ENCODE measurements at places on chromosomes 1 and 21.

GRCh38 chr1:234170622-234171021 lies 202.6 kb upstream of the COA6 start:
- DNase-seq: no peak

GRCh38 chr1:18557621-18558465 lies 72.8 kb upstream of the PAX7 start:
- DNase-seq: peak; percentile 38

- DNase-seq: no peak
These were observed 150.9 kb downstream of the CYYR1 start for GRCh38 chr21:26422138-26422537.

- no peak for DNase-seq
These were observed 59.4 kb upstream of the FAM20B start for GRCh38 chr1:178966312-178966711.

GRCh38 chr1:44854970-44855369 lies 11.9 kb upstream of the PTCH2 start:
- no peak for DNase-seq
